Kidney capillary endothelial cell (primary cell): ENCODE measurements at places on chromosomes 7 and 10.

- DNase-seq, result peak; percentile 62
Observed at GRCh38 chr10:79374312-79375191, 27.3 kb downstream of the PPIF start.

GRCh38 chr10:49667991-49668390 is 11.5 kb upstream of the C10orf53 start:
- no peak for DNase-seq

- DNase-seq, result no peak
Observed at GRCh38 chr7:140080919-140081318, 18.2 kb upstream of the PARP12 start.

- DNase-seq, result no peak
Observed at GRCh38 chr10:112373912-112374338, at the start of gene ACSL5. ACSL5 (plus strand) TSS chr10:112374116; CDS start chr10:112394947, 20,831 bp downstream.

- DNase-seq, result no peak
Observed at GRCh38 chr10:102231357-102232318, 5.5 kb downstream of the ELOVL3 start.

GRCh38 chr7:73976761-73977618 is 51.0 kb upstream of the ELN start:
- DNase-seq, result no peak
